CD4-positive, alpha-beta T cell treated with Interferon alpha-2 for 1 hour (primary cell): ENCODE measurements at places on chromosomes 12 and 14.
A peak's percentile ranks its signal among the peaks of the same experiment; 100 is the strongest.

DNA sequence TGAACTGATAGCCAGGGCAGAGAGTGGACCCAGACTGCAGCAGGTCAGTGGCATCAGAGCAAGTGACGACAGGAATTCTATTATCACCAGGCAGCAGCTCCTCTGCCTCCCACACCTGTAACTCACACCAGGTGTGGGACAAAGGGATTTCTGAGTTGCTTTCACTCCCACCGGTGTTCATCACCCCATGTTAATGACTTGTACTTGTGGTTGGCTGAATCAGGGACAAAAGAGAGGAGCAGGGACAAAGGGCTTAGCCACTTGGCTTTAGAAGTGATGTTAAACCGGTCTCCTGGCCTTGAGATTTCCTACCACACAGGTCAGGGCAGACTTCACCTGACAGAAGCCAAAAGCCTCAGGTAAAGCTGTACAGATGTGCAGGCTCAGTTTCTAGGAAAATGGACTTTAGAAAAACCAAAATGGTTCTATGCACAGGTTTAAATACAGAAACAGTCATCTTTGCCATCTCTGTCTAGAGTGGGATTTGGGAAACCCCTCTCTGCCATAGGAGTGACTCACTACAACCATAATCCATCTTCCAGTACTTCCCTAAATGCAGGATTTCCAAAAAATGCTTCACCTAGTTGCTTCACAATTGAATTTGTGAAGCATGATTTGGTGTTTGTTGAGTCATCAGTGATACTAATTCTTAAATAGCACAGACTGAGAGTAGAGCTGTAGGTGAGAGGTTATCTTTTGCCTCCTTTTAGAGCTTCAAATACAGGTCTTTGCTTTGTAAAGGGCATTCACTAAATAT, 158.5 kb downstream of the PRKCH start:
- no peak for DNase-seq

- peak; percentile 36 for DNase-seq
Observed at GRCh38 chr12:59113831-59114615, 193.7 kb upstream of the LRIG3 start.

GRCh38 chr14:44896275-44897040, 65.3 kb downstream of the KLHL28 start:
- no peak for DNase-seq

DNA sequence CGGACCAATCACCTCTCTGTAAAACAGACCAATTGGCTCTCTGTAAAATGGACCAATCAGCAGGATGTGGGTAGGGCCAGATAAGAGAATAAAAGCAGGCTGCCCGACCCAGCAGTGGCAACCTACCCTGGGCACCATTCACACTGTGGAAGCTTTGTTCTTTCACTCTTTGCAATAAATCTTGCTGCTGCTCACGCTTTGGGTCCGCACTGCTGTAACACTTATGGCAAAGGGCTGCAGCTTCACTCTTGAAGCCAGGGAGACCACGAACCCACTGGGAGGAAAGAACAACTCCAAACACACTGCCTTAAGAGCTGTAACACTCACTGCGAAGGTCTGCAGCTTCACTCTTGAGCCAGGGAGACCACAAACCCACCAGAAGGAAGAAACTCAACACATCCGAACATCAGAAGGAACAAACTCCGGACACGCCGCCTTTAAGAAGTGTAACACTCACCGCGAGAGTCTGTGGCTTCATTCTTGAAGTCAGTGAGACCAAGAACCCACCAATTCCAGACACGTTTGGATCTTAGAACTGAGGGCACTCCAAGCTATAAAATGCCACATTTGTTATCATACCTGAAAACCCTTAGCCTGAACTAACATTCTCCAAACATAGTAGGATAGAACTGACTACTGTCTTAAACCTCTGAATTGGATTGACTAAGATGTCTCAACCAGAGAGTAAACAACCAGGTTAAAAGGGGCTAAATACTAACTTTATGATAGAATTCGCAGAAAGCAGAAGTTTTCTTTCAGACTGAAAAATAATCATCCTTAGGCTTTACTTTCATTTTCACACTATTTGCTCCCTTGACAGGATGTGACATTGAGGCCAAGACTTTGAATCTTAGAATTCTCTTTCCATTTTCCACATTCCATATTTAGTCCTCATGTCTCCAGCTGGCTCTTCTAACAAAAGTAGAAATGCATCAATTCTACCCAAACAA, 33.6 kb downstream of the CDKL1 start:
- peak; percentile 59 for DNase-seq

- DNase-seq, result no peak
Observed at GRCh38 chr14:41868396-41868795, 261.7 kb downstream of the LRFN5 start.

DNA sequence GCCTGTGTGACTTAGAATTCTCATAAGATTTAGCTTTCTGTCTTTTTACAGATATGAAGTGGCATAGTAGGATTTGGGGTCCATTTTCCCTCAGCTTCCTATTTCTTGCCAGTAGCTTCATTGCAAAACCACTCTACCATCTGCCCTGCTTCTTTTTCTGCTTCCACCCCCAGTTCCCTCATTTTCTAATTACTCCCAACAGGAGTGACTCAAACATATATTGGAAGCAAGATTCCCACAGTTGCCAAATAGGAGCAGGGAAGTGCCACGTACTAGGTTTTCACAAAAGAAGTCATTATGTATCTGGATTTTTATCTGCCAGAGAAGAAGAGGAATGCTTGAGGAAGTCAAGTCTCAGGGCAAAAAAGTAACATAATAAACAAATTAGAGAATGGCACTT, 64.1 kb downstream of the ANO4 start:
- DNase-seq, result no peak

GRCh38 chr14:98103705-98104104, 1168.3 kb downstream of the BCL11B start:
- DNase-seq, result peak; percentile 16

DNA sequence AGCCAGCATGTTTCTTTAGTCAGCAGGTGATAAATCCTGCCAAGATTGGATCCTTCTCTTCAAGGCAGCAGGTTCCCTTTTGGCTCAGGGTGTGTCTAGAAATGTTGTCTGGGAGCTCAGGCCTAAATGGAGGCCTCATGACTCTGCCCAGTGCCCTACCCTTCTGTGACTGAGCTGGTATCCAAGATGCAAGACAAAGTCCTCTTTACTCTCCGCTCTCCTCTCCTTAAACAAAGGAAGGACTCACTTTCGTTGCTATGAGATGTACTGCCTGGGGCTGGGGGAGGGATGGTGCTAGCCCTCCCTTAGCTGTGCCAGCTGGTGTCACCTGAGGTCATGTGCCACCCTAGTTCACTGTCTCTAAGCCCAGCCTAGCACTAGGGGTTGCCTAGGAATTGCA, 13.8 kb upstream of the TMPRSS12 start:
- DNase-seq, result no peak

- DNase-seq, result no peak
Observed at GRCh38 chr12:49905718-49906314, 2.1 kb upstream of the FAIM2 start.

GRCh38 chr12:74319886-74320285, 217.7 kb upstream of the ATXN7L3B start:
- no peak for DNase-seq

DNA sequence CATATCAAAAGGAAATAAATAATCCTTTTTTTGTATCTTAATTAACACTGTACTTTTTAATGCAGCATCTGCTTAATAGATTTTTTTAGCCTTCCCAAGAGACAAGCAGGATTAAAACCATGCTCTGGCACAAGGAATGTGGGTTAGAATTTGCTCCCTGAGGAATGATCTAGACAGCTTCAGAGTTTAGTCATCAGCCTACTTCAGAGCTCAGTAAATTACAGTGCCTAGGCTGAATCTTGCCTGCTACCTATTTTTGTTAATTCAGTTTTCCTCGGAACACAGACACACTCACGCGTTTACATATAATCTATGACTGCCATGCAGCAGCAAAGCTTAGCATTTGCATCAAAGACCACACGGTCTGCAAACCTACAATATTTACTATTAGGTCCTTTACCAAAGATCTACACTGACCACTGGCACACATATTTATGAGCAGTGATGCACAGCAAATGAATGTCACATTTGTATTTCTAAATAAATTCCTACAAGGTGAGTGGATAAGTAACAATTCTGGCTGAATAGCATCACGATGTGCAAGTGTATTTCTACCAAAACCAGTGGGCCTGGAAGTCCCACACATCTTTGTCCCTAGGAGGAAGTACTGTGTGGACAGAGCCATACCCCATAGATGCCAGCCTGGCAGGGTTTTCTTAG, 309.8 kb upstream of the TMEM132C start:
- no peak for DNase-seq

DNA sequence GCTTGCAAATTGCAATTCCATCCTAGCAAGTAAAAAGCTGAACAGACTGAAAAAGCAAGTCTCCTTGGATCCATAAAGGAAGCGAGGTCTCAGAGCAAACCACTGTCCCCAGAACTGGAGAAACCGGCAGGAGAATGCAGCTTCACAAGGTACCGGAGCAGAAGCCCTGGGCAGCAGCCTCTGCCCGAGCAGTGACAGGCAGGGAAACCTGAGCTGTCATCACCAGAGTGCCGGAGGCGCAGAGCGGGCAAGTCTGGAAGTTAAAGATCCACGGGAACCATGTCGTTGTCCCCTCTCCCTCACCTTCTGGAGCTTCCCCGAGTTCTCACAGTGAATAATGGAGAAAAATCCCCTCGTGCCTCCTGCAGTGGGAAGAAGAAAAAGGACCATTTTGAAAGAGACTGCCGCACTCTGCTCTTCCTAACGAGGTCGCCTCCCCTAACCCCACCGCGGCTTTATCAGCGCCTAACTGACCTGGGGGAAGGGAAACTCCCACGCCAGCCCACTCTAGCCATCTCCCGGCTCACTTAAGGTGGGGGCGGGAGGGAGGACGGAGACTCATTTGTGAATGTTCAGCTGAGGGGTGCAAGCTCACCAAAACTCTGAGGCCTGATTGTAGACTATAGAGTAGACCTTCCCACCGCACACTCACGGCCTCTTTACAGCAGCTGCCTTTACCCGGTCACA, 27.8 kb downstream of the FBXL14 start:
- DNase-seq, result no peak

- DNase-seq, result no peak
Observed at GRCh38 chr14:34038358-34039057, 87.6 kb upstream of the EGLN3 start.

DNA sequence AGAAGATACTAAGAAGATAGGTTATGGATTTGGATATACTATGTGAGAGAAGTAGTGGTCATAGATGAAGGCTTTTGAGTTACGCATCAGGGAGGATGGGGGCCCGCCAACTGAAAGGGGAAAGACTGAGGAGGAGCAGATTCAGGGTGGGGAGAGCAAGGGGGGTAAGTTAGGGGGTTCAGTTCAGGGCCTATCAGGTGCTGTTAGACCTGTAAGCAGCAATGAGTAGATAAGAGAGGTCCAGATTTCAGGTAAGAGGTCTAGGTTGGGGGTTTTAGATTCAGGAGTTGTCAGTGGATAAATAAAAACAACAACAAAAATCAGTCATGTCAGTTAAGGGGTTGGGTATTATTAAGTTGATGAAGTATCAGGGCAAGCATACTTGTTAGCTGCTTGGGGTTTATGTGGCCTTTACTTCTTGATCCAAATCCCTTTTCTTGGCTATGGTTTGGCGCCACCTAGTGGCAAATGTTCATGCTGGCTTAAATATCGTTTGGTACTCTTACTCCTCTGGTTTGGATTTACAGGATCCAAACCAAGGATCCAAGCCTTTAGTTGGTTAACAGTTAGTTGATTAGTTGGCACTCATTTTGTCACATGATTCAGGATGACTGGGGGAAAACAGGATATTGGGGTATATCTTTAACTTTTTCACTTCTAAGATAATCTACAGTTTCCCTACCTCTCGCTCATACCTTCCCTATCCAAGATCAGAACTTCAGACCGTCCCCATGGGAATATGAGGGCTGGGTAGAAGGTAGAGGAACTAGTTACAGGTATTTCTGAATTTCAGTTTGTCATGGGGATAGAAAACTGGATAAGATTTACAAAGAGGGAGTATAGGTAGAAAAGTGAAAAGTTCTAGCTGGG, 65.1 kb downstream of the PCNX1 start:
- peak; percentile 80 for DNase-seq

GRCh38 chr14:52918486-52918885, 32.4 kb downstream of the FERMT2 start:
- peak; percentile 10 for DNase-seq

DNA sequence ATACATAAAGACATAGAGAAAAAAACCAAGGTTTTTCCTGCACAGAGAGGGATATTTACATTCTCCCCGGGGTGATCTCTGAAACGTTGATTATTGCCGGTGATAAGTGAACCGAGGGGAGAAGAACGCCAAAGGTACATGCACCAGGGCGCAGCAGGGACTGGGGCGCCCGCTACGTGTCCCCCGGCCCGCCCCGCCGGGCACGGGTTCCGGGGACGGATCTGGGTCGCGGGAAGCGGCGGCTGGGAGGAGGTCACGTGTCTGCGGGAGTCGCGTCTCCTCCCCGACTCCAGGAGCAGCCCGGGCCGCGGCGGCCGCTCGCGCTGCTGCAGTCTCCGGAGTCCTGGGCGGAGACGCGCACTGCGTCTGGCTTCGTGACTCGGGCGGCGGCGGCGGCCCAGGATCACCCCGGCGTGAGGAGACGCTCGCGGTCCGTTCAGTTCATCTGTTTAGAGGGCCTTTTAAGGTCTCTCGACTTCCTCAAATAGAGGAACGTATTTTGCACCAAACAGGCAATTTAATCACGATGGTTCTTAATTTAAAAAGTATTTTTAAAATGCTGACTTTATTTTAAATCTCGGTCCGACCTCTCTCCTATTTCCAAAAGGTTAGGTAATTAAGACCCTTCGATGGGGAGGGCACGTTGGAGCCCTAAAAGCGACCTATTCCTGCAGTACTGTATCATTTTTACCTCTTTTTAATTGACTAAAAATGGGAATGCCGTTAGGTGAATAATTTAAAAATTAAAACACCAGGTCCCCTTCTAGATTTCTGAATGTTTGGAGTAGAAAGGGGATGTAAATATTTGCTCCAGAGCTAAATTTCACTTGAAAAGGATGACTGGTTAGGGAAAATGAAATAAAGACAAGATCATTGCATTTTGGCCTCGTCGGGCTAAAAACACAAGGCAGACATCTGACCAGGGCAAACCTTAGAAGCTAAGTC, 1.8 kb upstream of the BHLHE41 start:
- DNase-seq, result peak; percentile 50

DNA sequence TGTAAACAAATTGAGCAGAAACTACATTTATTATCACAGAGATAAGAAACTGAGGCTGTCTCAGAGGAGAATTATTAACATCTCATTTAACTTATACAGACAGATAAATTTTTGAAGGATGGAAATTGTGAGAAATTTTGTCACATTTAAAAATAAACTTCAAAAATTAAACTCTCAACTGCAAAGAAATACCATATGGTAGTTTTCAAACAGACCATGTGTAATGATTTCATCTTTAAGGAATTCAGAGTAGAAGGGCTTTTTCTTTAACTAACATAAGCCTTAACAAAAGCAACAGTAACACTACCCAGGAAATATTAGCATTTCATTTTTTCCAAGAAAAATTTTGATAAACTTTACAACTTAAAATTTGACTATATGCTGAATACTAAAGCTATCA, 26.6 kb downstream of the NUP37 start:
- DNase-seq, result no peak

- peak; percentile 73 for DNase-seq
Observed at GRCh38 chr12:124713436-124714082, 146.1 kb upstream of the NCOR2 start.

GRCh38 chr12:57935331-57935730, 6.0 kb upstream of the ATP23 start:
- DNase-seq, result no peak

- no peak for DNase-seq
Observed at GRCh38 chr12:3152011-3152511, 74.9 kb downstream of the TSPAN9 start.
